ENCODE measurements at places on chromosomes 11 and 22.

GRCh38 chr11:86103808-86104207 is 34.9 kb upstream of the PICALM start:
- DNase-seq: no peak

GRCh38 chr22:35995348-35995747 is 33.3 kb downstream of the RBFOX2 start:
- DNase-seq: no peak

GRCh38 chr11:120208001-120208441 is 2.8 kb upstream of the OAF start:
- no peak for DNase-seq

DNA sequence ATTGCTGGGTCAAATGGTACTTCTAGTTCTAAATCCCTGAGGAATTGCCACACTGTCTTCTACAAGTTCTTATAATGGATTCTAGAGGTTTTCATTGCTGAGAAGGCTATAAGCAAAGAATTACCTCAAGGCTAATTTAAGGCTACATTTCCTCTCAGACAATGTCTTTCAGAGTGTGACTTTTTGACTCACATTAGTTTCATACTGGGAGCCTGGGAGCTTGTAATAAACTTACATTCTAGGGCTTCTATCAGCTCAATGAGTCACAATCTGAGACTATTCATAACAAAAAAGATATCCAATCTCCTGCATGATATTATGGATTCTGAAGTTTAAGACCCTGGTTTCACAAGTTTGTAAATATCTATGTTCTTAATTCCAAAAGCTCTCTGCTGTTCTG is 408.7 kb downstream of the LRRC4C start:
- no peak for DNase-seq

- no peak for DNase-seq
These were observed 6.1 kb downstream of the UQCR10 start for GRCh38 chr22:29773233-29773632.

GRCh38 chr11:6062691-6063358 is 32.3 kb upstream of the OR56A1 start:
- DNase-seq: no peak

GRCh38 chr11:115652496-115652895 is 148.3 kb upstream of the CADM1 start:
- DNase-seq: no peak

DNA sequence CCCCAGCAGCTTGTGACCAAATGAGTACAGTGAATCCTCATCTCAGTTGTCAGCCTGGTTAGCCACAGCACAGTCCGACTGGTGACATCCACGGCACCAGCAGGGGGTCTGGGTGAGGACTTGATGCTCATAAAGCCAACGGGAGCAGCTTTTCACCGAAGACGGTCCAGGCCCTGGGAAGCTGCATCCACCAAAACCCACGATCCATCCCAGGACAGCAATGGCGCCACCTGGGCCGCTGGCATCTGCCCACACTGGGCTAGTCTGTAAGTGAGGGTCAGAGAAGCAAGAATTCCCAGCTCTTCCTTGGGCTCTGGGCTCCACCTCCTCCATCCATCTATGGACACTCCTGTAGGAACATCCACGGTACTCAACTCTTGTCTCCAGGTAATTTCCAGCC is 25.1 kb upstream of the FXYD6 start:
- DNase-seq: no peak

- DNase-seq: no peak
These were observed 9.3 kb downstream of the SEC14L6 start for GRCh38 chr22:30537083-30537731.

GRCh38 chr11:16785520-16786128 is 47.2 kb downstream of the C11orf58 start:
- peak; percentile 14 for DNase-seq

DNA sequence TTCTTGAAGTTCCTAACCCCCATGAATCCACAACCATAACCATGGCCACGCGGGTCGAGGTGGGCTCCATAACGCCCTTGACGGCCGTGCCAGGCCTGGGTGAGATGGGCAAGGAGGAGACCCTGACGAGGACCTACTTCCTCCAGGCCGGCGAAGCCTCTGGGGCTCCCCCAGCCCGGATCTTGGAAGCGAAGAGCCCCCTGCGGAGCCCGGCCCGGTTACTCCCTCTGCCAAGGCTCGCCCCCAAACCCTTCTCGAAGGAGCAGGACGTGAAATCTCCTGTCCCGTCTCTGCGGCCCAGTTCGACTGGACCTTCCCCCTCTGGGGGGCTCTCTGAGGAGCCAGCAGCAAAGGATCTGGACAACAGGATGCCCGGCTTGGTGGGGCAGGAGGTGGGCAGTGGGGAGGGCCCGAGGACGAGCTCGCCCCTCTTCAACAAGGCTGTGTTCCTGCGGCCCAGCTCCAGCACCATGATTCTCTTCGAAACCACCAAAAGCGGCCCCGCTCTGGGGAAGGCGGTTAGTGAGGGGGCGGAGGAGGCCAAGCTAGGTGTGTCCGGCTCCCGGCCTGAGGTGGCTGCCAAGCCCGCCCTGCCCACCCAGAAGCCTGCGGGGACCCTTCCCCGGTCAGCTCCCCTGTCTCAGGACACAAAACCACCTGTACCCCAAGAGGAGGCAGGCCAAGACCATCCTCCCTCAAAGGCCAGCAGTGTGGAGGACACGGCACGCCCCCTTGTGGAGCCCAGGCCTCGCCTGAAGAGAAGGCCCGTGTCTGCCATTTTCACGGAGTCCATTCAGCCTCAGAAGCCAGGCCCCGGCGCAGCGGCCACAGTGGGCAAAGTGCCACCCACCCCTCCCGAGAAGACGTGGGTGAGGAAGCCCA is 75.7 kb downstream of the KIAA1671 start:
- no peak for DNase-seq

GRCh38 chr11:34855754-34856095 is 60.5 kb downstream of the APIP start:
- no peak for DNase-seq

GRCh38 chr11:35214226-35214770 is 75.3 kb downstream of the CD44 start:
- no peak for DNase-seq

GRCh38 chr11:85941380-85941973 is 86.3 kb downstream of the CCDC83 start:
- DNase-seq: no peak

DNA sequence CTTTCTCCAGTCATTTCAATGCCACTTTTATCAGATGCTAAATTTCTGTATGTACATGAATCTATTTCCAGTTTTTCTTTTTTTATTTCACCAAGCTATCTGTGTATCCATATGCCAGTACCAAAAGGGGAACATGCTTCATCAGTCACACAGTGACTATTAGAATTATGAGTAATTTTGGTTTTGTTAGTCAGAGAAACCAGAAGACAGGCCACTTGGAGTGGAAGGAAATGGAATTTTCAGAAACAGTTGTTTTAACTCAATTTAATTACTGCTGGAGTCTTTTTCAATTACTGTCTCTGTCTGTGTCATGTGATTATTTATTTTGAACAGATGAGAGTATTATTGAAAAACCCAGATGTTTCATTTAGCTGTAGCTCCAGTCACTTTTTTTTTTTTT is 84.6 kb upstream of the ANO3 start:
- DNase-seq: no peak

DNA sequence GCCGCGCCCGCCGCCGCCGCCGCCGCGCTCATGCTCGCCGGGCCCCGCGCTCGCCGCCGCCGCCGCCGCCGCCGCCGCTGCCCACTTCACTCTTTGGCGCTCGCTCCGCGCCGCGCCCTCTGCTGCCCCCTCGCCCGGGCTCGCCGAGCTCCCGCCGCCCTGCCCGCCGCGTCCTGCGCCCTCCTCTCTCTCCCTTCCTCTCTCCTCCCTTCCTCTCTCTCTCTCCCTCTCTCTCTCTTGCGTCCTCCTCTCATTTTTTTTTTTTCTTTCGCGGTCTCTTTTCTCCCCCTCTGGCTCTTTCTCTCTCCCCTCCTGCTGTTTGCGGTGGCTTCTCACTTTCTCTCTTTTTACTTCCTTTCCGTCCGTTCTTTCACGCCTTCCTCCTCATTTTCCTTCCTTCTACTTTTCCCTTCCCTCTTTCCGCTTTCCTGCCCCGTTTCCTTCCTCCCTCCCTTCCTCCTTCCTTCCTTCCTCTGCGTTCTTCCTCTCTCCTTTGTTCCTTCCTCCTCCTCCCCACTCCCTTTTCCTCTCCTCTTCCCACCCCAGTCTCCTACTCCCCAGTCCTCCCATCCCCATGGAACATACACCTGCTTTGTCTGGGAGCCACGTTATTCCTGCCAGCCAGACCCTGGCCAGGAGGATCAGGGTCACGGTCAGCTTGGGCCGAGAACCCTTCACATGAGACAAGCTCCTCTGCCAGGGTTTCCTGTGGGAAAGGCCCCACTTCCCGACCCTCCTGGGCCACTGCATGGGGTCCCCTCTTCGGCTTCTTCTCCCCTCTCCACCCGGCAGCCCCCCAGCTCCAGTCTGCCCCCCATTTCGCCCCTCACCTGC is 19.3 kb upstream of the SHISAL1 start:
- no peak for DNase-seq

DNA sequence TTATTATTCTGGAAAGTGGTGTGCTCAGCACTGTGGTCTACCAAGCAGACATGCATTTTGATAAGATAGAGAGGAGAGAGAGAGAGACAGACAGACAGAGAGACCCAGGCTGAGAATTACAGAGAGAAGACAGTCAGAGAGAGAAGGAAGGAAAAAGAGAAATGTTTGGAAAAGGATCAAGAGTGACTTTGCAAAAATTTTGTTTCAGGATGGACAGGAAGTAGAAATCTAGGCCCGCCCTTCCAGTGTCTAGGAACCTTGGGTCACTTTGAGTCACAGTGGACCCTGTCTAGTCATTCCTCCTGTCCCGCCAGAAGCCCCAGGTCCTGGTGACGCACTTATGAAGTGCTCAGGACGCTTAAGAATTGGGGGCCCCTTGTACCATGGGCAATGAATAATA is 166.7 kb downstream of the ST3GAL4 start:
- DNase-seq: no peak

DNA sequence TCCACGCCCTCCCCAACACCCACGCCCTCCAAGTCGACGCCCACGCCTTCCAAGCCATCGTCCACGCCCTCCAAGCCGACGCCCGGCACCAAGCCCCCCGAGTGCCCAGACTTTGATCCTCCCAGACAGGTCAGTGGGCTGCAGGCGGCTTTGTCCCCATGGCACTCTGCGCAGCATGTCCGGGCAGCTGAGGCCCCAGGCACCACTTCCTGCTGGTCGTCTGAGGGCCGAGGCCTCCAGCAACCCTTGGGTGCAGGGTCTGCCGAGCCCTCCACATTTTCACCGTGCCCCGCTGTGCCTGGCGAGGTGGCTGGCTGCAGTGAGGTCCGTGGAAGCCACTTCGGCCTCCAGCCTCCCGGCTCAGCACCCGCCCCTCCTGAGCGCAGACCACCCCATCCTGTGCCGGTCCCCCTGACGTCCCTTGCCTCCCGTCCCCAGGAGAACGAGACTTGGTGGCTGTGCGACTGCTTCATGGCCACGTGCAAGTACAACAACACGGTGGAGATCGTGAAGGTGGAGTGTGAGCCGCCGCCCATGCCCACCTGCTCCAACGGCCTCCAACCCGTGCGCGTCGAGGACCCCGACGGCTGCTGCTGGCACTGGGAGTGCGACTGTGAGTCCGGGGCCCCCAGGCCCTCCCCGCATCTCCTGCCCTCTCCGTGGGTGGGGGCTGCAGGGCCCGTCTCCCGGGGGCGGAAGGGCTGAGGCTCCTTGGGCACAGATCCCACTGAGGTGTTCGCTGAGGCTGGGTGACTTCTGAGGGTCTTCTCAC is 26.8 kb downstream of the MUC2 start:
- DNase-seq: no peak

GRCh38 chr11:125164422-125165110 is at the start of gene PKNOX2:
TSS of gene PKNOX2 (plus strand) at chr11:125164751. CDS start at chr11:125351306, 186,555 bp downstream.
- DNase-seq: peak; percentile 47

DNA sequence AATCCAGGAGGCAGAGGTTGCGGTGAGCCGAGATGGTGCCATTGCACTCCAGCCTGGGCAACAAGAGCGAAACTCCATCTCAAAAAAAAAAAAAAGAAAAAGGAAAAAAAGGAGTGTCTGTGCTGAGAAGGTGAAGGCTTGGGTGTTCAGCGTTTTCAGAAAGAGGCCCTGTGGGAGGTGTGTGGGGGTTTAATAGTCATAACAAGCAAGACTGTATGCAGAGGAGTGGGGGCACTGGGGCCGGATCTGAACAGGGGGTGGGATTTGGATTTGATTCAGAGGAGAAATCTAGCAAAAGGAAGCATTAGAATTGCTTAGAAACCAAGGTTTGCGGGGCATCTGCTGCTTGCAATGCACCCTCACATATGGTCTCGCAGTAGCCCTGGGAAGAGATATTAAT is 136.0 kb downstream of the FEZ1 start:
- DNase-seq: no peak

DNA sequence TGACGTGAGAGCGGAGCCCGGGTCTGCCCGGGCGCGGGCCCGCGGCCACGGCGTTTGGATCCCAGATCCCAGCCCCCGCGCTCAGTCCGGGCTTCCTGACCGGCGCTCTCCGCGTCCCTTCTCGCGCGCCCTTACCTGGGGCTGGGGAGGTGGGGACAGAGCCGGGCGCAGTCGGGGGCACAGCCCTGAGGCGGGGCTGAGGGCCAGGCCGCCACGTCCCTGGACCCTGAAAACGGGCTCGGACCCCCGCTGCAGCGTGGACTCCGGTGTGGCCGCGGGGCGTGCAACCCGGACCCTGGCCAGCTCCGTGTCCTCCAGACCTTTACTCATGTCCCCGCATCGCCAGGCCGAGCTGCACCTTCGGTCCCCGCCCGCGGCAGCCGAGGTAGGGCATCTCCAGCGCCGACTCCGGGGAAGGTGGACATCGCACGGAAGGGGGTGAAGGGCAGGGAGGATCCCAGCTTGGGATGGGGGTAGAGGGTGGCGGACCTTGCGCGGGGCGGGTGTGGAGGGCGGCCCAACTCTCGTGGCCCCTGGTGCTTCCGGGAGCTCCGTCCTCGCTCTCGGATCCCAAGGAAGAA is 9.9 kb upstream of the AIFM3 start:
- no peak for DNase-seq

DNA sequence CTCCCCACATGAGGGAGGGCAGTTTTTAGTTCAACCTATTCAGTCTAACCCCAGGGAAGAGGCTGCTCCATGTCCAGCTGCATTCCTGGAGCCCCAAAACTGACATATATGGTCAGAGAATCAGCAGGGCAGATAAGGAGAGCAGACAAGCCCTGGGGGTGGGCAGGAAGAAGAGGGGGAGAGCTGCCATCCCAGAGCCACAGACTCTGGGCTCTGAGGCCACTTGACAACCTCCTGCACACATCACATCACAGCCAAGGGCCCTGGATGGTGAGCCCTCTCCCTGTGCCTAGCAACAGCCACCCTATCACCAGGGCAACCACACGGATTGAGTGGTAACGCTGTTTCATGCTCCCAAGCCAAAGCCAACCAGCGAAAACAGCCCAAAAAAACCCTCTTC is 3.1 kb downstream of the ARHGAP1 start:
- DNase-seq: no peak
